ENCODE measurements at places on chromosomes 12 and 14.

DNA sequence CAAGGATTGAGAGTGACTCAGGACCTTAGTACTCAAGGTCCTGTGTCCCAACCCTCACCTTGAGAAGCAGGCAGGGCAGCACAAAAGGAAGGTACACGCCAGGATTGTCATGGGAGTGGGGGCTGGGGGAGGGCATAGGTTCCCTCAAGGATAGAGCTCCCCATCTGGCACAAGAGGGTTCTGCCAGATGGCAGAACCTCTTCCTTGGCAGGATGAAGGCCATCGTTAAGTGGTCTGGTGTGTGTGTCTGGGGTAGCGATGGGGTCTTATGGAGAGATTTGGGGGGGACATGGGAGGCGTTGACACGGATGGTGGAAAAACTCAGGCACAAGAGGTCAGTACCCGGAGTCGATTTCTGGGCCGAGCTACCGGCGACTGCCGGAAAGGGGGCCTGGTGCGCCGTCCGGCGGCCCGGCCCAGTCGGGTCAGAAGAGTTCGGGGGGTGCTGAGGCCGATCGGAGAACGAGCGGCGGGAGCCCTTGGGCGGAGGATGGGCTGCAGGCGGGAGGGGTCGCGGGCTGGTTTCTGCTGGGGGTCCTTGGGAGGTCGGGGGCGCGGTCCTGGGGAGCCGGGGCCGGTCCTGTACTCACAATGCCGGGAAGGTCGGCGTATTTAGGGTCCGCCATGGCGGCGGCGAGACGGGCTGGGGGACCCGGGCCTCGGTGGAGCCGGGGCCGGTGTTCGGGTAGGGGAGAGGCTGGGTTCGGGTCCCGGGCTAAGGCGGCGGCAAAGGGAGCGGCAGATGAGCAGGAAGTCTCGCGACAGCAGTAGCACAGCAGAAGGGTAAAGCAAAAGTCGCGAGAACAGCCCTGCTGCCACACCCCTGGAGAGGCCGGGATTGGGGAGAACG, at the start of gene DCTN2:
Gene DCTN2, minus strand, starts transcription at position 755 of the 850 bp plus-strand sequence. Its CDS starts 129 bp downstream, at position 626.
- DNase-seq = peak; percentile 89

GRCh38 chr12:68240975-68241374, 12.4 kb downstream of the IL22 start:
- peak; percentile 21 for DNase-seq

- no peak for DNase-seq
Measured at GRCh38 chr12:58695263-58695662, 225.0 kb downstream of the LRIG3 start.

DNA sequence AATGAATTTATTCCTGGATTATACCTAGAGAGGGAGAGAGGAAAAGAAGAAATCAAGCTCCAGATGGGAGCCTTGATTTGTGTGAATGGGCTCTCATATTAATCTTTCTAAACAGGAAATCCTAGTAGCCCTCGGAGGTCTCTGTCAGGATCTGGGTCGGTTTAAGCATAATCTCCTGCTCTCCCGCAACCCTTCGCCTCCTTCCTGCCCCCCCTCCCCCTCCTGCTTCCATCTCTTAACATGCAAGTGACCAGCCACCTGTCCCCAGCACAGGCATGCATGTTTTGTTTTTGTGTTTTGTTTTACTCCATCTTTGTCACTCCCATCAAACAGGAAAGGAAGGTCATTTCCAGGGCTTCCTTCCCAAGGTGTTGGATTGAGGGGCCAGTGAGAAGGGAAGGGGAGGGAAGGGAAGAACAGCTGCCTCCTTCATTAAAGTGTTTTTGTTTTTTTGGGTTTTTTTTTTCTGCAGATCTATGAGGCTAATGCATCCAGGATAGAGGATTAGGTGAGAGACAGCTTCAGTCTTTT, 4.8 kb upstream of the KCNA5 start:
- DNase-seq = no peak
